ENCODE measurements at places on chromosomes 3 and 15.

- no peak for DNase-seq
Measured at GRCh38 chr3:78754066-78754743, 1013.6 kb downstream of the ROBO1 start.

DNA sequence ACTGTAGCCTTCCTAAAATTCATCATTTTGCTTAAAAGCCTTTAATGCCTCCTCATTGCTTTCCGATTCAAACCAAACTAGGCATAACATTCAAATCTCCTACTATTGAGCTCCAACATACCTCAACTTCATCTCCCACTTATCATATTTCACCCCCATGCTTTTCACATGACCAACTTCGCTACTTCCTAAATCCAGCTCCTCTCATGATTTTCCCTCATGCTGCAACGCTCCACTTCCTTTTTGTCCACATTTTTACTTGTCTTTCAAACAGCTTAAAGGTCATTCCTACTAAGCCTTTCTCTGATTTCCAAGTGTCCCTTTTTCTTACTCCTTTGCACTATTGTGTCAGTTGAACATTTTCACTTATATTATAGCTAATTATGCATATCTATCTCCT, 20.3 kb upstream of the ANXA2 start:
- no peak for DNase-seq

DNA sequence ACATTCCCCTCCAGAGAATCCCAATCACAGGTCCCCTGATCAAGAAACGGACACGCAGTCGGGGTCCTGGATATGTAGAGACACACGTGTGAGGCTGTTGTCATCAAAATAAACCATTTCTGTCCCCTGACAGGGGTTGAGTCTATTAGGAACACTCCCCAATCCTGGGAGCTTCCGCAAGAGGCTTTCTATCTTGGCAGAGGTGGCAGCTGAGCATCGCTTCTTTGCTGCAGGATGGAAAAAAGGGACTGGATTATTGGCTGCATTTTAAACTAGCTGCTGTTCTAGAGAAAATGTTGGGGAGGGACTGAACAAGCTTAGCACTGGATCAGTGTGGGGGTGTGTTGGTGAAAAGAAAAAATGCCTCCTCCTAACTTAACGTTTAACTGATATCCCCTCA, 2.5 kb upstream of the CNTN4 start:
- DNase-seq, result no peak

GRCh38 chr3:155553780-155554179, 191.1 kb downstream of the PLCH1 start:
- DNase-seq, result no peak

DNA sequence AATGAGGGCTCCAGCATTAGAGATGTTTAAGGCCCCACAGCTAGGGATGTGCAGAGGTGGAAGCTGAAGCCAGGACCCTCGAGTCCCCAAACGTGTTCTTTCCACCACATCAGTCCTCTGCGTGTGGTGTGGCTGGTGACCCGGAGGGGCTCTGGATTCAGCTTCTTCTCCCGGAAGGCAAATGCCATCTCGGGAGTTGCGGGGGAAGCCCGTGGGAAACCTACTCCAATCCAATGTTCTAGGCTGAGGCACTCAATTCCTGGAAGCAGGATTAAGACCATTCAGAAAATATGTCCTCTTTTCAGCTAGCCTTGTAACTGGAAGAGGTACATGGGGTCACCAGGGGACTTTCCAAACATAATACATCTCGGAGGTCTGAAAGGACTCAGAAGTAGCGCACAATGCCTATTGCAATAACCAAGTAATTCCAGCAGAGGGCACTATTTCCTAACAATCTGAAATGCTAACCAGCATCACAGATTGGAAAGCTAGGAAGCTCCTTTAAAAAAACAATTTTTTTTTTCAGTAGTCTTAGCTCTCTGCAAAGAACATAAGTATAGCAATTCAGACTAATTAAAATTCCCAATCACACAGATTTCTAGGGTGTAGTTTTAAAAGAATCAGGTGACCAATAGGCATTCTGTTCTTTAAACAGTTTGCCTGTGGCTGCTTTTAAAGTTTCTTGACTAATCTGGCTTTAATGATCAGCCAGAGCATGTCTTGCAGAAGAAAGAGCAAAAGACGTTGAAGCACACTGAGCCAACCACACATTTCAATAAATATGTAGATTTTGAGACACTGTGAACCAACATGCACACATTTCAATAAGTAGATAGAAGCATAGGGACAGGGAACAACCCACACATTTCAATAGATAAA, 36.1 kb downstream of the BNC1 start:
- peak; percentile 59 for DNase-seq

DNA sequence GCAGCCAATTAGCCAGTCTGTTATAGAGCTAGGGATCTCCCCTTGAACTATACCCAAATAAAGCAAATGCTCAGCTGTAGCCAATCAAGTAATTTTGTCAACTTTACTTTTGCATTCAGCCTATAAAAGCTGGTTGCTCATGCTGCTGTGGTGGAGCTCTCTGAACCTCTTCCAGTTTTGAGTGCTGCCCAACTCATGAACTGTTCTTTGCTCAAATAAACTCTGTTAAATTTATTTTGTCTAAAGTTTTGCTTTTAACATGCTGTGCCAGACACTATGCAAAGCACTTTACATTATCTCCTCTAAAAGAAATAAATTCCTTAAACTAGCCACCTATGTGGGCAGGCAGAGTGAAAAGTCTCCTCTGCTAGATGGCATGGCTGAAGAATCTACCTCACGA, 51.6 kb upstream of the PXYLP1 start:
- no peak for DNase-seq

GRCh38 chr3:168495270-168495669, 399.5 kb upstream of the GOLIM4 start:
- DNase-seq, result no peak

GRCh38 chr15:64530472-64530871, 70.1 kb downstream of the ZNF609 start:
- DNase-seq, result no peak

- no peak for DNase-seq
Measured at GRCh38 chr3:121228971-121229370, 316.8 kb downstream of the POLQ start.

- no peak for DNase-seq
Measured at GRCh38 chr3:140187028-140187427, 252.0 kb downstream of the CLSTN2 start.

DNA sequence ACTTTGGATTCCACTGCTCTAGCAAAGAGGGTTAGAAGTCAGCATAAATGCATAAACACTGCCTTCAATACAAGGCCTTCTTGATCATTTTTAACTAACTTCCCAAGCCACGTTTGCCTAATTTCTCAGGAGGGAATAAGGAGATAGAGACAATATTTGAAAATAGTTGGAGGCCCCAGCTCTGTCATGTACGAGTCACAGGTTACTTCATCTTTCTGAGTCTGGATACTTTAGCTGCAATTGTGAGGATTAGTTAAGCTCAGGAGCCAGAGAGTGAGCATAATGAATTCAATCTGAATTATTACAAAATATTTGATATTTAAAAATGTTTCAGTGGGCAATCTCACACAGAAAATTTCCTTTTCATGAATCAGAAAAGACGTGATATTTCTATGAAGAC, 298.9 kb downstream of the SHOX2 start:
- no peak for DNase-seq

- no peak for DNase-seq
Measured at GRCh38 chr15:39579487-39580116, 1.3 kb upstream of the THBS1 start.

DNA sequence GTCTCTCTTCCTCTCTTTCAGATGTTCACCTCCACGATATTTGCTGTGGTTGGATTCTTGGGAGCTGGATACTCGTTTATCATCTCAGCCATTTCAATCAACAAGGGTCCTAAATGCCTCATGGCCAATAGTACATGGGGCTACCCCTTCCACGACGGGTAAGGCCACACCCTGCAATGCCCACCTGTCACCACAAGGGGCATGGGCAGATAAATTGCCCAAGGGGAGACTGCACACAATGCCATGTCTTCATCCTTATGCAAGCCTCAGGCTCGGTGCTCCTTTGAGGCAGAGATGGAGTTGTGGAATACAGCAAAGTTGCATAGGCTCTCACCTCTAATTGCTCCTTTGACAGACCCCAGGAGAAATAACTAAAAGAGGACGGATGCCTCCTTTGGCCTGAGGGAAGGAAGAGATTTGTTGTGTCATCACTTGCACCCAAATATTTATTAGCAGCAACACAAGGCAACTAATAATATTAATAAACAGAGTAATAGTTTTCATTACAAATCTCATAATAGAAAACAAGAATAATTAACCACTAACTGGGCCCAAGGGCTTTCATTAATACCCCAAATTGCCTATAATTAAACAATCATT, 13.2 kb downstream of the TM4SF4 start:
- no peak for DNase-seq

- no peak for DNase-seq
Measured at GRCh38 chr15:86235667-86236066, 156.0 kb downstream of the AGBL1 start.

GRCh38 chr3:64104691-64105111, 81.4 kb upstream of the PSMD6 start:
- DNase-seq, result no peak

- DNase-seq, result no peak
Measured at GRCh38 chr15:29538044-29538443, 268.4 kb upstream of the NSMCE3 start.

GRCh38 chr3:107796791-107797190, 274.0 kb downstream of the BBX start:
- DNase-seq, result no peak
